Sciatic nerve (tissue), 2 donors: ENCODE measurements at places on chromosomes 3 and 15.

GRCh38 chr3:94083261-94083660, 20.4 kb downstream of the NSUN3 start:
- DNase-seq = no peak

GRCh38 chr3:168139947-168140346, 44.2 kb upstream of the GOLIM4 start:
- no peak for DNase-seq

DNA sequence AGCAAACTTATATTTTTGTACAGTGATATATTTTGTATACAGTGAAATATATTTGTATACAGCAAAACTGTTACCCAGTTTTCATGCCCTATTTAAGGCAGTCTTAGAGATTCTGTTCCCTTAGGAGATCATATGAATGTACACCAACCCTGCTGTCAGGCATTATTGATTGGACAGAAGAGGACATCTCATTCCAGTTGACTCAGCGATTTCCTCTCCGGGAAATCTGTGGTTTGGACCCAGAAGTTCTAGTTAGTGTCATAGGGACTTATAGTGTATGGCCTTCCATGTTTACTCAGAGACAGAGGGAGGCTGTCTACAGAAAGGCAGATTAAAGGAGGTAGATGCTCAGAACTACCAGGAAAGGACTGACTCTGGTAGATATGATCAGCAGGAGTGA, 318.8 kb upstream of the KCNMB2 start:
- no peak for DNase-seq

GRCh38 chr15:42194513-42194912, 13.6 kb downstream of the VPS39 start:
- no peak for DNase-seq

- DNase-seq = peak; percentile 25
Measured at GRCh38 chr3:129021140-129021551, 20.0 kb downstream of the EFCC1 start.

DNA sequence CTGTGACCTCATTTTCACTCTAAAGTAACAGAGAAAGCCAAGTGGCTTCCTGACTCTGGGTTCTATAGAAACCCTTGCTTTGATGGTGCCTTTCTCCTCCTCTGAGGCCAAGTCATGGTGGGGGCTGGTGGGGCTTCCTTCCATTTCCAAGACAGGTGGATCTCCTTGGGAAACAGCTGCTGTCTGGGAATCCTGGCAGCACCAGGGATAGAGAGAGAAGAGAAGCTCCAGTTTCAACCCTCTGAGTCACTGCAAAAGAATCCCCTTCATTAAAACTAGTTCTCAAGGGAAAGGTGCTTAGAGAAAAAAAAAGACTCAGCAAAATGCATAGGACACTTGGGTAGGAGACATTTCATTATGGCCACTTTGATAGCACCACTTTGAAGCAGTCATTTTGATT, 614.4 kb downstream of the FHIT start:
- no peak for DNase-seq

- DNase-seq = no peak
Measured at GRCh38 chr3:141710888-141711616, 27.0 kb upstream of the RNF7 start.

DNA sequence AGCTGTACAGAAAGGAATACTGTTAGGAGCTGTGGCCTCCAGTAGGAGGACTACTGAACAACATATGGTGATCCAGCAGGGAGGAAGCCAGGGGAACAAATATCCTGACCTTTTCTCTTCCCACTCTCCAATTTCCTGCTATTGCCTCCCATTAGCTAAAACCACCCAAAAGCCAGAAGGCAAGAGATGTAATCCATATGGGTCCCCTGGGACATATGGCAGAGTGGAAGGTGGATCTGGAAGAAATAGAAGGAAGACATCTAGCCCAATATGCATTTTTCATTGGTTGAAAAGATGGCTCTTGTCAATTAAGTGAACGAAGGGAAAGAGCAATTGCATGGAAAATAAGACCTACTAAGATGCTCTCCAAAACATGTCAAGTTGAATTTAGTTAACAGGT, 167.2 kb downstream of the CNTN3 start:
- no peak for DNase-seq

GRCh38 chr3:15241341-15241740, 35.3 kb downstream of the CAPN7 start:
- DNase-seq = peak; percentile 66

- no peak for DNase-seq
Measured at GRCh38 chr15:77646104-77646694, 13.5 kb upstream of the LINGO1 start.

DNA sequence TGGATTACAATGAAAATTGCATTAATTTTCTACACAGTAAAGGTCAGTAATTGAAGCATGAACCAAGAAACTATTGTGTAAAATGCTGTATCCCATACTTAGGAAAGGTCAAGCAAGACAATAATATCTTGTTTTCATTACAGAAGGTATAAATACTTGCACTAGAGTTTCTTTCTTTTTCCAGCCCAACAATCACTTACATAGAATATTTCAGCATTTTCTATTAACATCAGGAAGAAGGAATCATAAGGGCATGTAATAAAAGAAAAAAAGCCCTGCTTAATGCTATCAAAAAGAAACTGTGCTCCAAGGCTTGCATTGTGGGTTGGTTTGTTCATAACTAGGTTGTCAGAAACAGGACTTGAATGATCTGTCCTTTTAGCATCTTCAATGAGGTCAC, 215.1 kb downstream of the MCTP2 start:
- DNase-seq = no peak

GRCh38 chr3:150035910-150036612, 65.4 kb upstream of the PFN2 start:
- DNase-seq = no peak

GRCh38 chr3:31165399-31165860, 271.0 kb upstream of the GADL1 start:
- DNase-seq = no peak

GRCh38 chr3:8931342-8931741, 31.9 kb downstream of the RAD18 start:
- DNase-seq = no peak

- DNase-seq = peak; percentile 79
Measured at GRCh38 chr3:100045696-100046095, 68.6 kb downstream of the FILIP1L start.

GRCh38 chr3:168161696-168162095, 66.0 kb upstream of the GOLIM4 start:
- no peak for DNase-seq

- no peak for DNase-seq
Measured at GRCh38 chr15:51697163-51697562, 15.9 kb downstream of the SCG3 start.

- no peak for DNase-seq
Measured at GRCh38 chr3:126895178-126896066, 87.5 kb upstream of the PLXNA1 start.

DNA sequence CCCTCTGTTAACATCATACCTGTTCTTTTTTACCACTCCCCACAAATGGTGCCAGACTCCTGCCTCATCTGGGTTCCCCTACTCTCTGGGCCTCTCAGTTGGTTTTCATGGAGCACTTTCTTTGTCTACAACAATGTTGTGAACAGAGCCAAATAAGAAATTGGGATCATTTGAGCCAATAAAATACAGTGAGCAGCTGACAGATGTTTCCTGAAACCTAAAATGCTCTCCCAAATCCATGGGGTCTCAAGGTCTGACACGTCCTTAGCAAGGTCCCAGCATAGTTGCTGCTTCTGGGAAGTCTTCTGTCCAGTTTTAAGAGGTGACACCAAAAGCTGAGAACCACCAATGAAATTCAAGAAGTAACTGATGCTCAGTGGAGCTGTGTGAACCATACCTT, 1.7 kb downstream of the NMNAT3 start:
- DNase-seq = no peak

DNA sequence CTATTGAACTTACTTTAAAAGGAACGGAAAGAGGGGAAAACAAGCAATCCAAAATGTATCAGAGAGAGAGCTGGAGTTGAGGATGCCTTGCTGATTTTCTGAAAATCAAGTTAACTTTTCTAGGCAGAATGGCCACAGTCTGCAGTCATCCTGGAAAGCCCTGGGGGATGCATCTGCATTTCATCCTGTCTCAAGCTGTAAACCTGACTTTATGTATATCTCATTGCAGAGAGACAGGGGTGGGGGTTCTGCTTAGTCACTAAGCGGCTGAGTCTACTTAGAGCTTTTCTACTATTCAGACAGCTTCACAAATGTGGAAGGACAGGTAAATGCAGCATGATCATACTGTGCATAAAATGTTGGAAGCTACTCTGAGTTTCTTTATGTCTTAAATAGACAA, 41.4 kb downstream of the MRPS25 start:
- no peak for DNase-seq

- no peak for DNase-seq
Measured at GRCh38 chr3:65785065-65785645, 253.6 kb downstream of the MAGI1 start.

- DNase-seq = no peak
Measured at GRCh38 chr3:126524429-126524988, 554 bp downstream of the CHST13 start.

DNA sequence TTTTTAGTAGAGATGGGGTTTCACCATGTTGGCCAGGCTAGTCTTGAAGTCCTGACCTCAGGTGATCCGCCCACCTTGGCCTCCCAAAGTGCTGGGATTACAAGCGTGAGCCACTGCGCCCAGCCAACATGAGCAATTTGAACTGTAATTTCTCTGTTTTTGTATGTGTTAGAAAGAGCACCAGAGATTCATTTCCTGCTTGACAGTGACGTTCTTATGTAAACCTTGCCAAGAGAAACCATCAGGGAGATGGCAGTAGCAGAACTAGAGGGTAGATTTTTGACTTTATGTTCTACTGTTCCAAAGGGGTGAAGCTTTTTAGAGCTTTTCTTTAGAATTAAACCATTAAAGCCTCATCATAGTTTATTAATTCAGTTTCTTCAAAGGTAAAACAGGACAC, 148.1 kb upstream of the UMPS start:
- no peak for DNase-seq

GRCh38 chr3:127445581-127446343, 144.8 kb downstream of the TPRA1 start:
- peak; percentile 42 for DNase-seq

- no peak for DNase-seq
Measured at GRCh38 chr3:126921085-126921824, 61.7 kb upstream of the PLXNA1 start.

DNA sequence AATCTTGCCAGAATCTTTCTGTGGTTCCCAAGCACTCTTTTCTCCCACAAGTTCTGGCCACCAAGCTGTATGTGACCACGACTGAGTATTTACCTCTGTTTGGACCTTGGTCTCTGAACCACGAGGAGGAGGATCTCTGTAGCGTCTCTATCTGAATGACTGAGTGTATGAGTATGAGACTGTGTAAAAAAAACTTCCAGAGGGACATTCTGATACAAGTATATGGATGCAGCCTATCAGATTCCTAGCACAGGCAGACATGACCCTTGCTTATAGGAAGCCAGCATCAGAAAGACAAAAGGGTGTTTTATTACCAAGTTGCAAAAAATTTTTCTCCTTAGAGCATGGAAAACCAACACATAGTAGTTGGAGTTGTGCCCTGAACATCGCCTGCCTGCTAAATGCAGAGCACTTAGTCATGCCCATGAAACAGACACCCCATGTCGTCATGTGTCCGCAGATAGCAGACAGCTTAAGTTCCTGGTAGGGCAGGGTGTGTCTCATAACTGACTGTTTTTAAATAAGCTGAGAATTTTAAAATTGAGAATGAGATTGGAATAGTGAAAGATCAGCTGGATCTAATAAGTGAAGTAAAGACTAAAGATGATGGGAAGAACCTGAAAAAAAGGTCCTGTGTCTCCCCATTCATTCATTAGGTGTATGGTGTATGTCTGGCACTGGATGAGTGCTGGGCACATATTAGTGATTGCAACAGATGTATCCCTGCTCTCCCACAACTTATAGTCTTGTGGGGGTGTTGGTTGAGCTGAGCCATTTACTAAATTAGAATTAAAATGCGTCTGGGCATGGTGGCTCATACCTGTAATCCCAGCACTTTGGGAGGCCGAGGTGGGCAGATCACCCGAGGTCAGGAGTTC, 30.9 kb downstream of the DAG1 start:
- DNase-seq = no peak
